Left ventricle myocardium inferior (tissue), 1 donor: ENCODE measurements at places on chromosomes 1 and 21. TPM values are rescaled to one million over a fixed set of nuclear protein-coding genes. Genes with fewer than 3 reads are reported as not detected.

GRCh38 chr1:165644064-165644735 is 13.2 kb downstream of the MGST3 start:
- peaks cover 11% of the 10 kb centered on the region for H3K36me3 ChIP-seq
- peaks cover 97% of the 10 kb centered on the region for H3K4me1 ChIP-seq
- no peaks in the 10 kb centered on the region for H3K27me3 ChIP-seq
- no peak for DNase-seq
- no peak overlapping the region for H3K4me3 ChIP-seq

- H3K36me3 ChIP-seq, result no peaks in the 10 kb centered on the region
- no peaks in the 10 kb centered on the region for H3K27me3 ChIP-seq
- H3K4me3 ChIP-seq, result no peak overlapping the region
- no peak for DNase-seq
- peak overlapping the region; percentile 90 for H3K27ac ChIP-seq
- peaks cover 53% of the 10 kb centered on the region for H3K4me1 ChIP-seq
Measured at GRCh38 chr1:184299406-184299790, 87.4 kb upstream of the C1orf21 start.

- H3K4me1 ChIP-seq, result peaks cover 30% of the 10 kb centered on the region
- H3K27me3 ChIP-seq, result no peaks in the 10 kb centered on the region
- no peak overlapping the region for H3K4me3 ChIP-seq
- DNase-seq, result no peak
- H3K36me3 ChIP-seq, result peaks cover 5% of the 10 kb centered on the region
Measured at GRCh38 chr1:97247196-97247595, 525.6 kb downstream of the PTBP2 start.

GRCh38 chr1:172638885-172639831 is 19.7 kb upstream of the FASLG start:
- no peak overlapping the region for H3K27ac ChIP-seq
- no peak for DNase-seq
- H3K4me1 ChIP-seq, result peaks cover 6% of the 10 kb centered on the region
- H3K4me3 ChIP-seq, result no peak overlapping the region
- no peaks in the 10 kb centered on the region for H3K36me3 ChIP-seq

GRCh38 chr1:71667216-71667615 is 586.4 kb upstream of the ZRANB2 start:
- H3K36me3 ChIP-seq, result no peaks in the 10 kb centered on the region
- DNase-seq, result no peak
- H3K4me3 ChIP-seq, result no peak overlapping the region
- no peaks in the 10 kb centered on the region for H3K4me1 ChIP-seq

DNA sequence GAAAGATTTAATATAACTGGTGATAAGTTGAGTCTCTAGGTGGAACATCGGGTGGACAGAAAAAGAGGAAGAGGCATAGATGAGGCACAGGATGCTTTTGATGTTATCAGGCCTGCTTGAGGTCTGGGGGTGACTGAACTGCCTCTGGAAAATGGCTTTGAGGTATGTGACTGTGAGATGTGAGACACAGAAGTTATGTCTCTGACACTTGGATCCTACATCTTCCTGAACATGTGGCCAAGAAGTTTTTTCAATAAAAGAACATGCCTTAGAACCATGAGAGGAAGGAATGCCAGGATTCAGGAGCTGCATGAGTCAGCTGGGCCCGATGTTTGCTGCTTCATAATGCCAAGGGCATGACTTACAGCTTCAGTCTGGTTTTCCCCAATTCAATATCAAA is 11.5 kb upstream of the AIM2 start:
- no peak for DNase-seq
- H3K27ac ChIP-seq, result no peak overlapping the region
- peaks cover 3% of the 10 kb centered on the region for H3K27me3 ChIP-seq
- H3K36me3 ChIP-seq, result no peaks in the 10 kb centered on the region

DNA sequence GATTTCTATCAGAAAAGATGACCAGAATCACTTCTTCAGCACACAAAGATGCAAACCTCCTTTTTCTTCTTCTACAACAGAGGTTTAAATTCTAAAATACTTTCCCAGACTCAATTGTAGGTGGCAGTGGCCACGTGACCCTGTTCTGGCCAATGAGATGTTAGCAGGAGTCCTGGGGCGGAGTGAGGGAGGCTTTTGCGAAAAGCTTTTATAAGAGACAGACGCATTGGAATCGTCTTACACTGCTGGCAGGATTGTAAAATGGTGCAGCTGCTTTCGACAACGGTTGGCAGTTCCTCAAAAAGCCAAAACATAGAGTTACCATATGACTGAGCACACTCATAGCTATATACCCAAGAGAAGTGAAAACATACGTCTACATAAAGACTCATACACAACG is 87.0 kb upstream of the MAGI3 start:
- no peaks in the 10 kb centered on the region for H3K27me3 ChIP-seq
- no peak overlapping the region for H3K27ac ChIP-seq
- no peak for DNase-seq
- H3K4me3 ChIP-seq, result no peak overlapping the region
- peaks cover 6% of the 10 kb centered on the region for H3K4me1 ChIP-seq

- no peaks in the 10 kb centered on the region for H3K36me3 ChIP-seq
- H3K4me3 ChIP-seq, result no peak overlapping the region
- no peak for DNase-seq
- H3K27me3 ChIP-seq, result peaks cover 49% of the 10 kb centered on the region
- no peak overlapping the region for H3K27ac ChIP-seq
Measured at GRCh38 chr1:71044833-71045232, 2.8 kb downstream of the PTGER3 start.

- DNase-seq, result no peak
- no peak overlapping the region for H3K4me3 ChIP-seq
- no peaks in the 10 kb centered on the region for H3K4me1 ChIP-seq
- H3K36me3 ChIP-seq, result no peaks in the 10 kb centered on the region
- H3K27me3 ChIP-seq, result no peaks in the 10 kb centered on the region
Measured at GRCh38 chr1:172622541-172622940, 36.4 kb upstream of the FASLG start.

GRCh38 chr1:201773764-201774163 is 55.2 kb upstream of the IPO9 start:
- H3K4me3 ChIP-seq, result no peak overlapping the region
- no peak for DNase-seq
- peak overlapping the region; percentile 78 for H3K27ac ChIP-seq
- H3K27me3 ChIP-seq, result no peaks in the 10 kb centered on the region

GRCh38 chr1:36652011-36652410 is 169.3 kb upstream of the CSF3R start:
- H3K36me3 ChIP-seq, result no peaks in the 10 kb centered on the region
- no peak for DNase-seq
- peaks cover 79% of the 10 kb centered on the region for H3K27me3 ChIP-seq
- no peaks in the 10 kb centered on the region for H3K4me1 ChIP-seq
- no peak overlapping the region for H3K4me3 ChIP-seq

DNA sequence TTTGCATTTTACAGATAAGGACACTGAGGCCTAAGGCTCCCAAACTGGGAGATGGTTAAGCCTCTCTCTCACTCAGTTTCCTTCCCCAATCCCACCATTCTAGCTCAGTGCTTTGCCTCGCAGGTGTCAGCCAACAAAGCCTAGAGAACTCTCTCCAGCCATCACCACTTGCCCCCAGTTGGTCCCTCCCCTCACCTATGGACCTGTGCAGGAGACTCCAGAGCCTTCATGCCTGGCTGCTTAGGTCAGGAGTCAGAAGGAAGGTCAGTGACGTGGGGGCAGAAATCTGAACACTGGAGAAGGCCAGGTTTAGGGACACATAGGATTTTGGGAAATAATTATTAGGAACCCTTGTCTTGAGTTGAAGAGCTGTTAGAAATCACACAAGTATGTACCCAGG is 295.3 kb downstream of the PTPRU start:
- H3K4me3 ChIP-seq, result no peak overlapping the region
- H3K27me3 ChIP-seq, result peaks cover 52% of the 10 kb centered on the region
- H3K27ac ChIP-seq, result no peak overlapping the region
- no peaks in the 10 kb centered on the region for H3K4me1 ChIP-seq

The AMY1A gene
- total RNA-seq, result not detected

The ANGPTL1 gene
- total RNA-seq, result 11.5 TPM

The RNU5D-1 gene
- total RNA-seq, result not detected
